Gastroesophageal sphincter (tissue), 4 donors: ENCODE measurements at places on chromosomes 1 and 21. TPM values are rescaled to one million over a fixed set of nuclear protein-coding genes. Genes with fewer than 3 reads are reported as not detected.

DNA sequence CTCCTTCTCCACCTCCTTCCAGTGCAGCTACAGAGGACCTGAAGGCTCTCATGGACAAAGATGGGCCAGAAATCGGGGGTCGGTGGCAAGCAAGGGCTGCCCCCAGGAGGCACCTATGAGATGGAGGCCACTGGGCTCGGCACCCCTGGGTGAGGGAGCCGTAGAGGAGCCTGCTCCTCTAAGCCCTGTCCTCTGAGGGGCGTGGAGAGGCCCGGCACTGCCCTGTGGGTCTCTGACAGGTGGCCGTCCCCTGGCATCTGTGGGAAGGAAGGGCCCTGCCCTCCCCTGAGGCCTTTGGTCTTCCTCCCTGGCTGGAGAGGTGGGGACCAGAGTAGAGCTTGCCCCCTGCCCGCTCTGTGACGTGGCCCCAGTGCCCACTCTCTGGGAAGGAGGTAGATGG is 30.9 kb downstream of the PRDM16 start:
- no peak for ATAC-seq

The FMO2 gene
- total RNA-seq: 33.9 TPM

The AADACL4 gene
- not detected for total RNA-seq

GRCh38 chr1:225691377-225691776 is 38.5 kb upstream of the ENAH start:
- ATAC-seq: no peak

DNA sequence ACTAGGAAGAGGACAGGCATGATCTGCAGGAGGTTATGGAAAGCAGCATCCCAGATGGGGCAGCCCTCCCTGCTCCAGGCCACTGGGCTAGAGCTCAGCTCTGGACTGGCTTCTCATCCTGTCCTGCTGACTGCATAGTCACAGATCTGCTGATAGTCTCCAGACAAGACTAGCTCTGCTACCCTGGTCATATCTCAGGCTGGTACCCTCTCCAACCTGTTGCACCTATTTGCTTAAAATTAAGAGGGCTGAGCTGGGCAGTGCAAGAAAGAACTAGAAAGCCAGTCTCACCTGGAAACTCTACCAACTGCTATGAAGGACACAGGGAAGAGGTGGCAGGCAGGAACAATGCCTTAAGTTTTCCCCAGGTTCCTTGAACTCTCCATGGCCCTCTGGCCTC is 40.4 kb downstream of the ITPKB start:
- ATAC-seq: no peak

DNA sequence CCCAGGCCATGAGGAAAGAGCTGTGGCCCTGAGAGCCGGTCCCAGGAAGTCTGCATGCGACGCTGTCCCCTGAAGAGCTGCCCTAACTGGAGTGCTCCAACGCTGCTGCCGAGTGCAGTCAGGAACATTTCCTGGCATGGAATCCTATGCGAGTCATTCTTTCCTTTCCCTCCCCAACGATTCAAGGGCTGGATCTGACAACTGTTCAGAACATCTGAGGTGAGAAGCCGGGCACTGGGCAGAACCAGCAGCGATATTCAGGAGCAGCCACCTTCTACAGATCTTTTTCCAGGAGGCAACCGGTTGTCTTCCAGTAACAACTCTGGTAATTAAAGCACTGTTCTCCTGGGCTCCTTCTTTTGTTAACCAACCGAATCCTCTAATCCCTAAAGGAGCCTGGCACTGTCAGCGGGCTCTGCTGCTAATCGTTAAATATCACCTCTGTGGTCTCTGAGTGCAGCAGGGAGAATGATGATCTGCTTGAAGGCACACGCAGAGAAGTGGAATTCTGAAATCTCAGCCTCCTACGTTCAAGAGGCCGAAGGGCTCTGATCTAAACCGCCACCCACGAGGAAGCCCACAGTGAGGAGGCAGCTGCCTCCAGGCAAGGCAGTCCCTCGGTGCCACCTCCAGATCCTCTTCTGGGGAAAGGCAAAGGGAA is 55.8 kb downstream of the SLC45A1 start:
- ATAC-seq: peak; percentile 86

GRCh38 chr21:25934771-25935224 is 200.0 kb downstream of the GABPA start:
- peak; percentile 93 for ATAC-seq

DNA sequence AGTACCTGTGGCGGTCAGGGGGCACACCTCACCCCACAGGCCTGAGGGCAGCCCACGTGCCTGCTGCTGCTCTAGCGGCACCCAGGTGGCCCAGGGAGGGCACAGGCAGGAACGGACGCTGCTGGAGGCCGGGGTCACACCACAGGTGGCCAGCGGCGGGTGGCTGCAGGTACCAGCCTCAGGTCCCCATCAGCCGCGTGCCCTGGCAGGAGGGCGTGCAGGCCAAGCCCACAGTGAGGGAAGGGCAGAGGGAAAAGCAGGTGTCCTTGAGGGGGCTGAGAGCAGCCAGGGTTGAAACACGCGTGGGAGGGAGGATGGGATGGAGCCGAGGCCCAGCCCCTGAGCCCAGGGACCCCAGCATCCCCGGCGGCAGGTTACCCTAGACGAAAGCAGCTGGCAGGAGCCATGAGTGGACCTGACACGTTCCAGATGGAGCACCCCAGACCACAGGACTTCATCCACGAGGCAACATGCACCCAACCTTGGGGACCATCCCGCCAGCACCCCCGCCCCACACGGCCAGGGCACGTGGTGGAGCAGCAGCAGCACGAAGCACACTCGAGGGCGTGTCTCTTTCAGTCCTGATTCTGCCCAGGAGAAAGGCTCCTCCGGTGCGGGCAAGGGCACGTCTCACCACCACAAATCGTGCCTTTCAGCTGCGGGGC is 3.7 kb downstream of the SLC19A1 start:
- ATAC-seq: no peak
